Sigmoid colon (tissue), 7 donors: ENCODE measurements at places on chromosomes 4 and X. TPM values are rescaled to one million over a fixed set of nuclear protein-coding genes. Genes with fewer than 3 reads are reported as not detected.

GRCh38 chrX:141176586-141177451 is at the start of gene LDOC1:
LDOC1 (minus strand) TSS chrX:141177129; CDS start chrX:141177021, 108 bp downstream.
- no peaks in the 10 kb centered on the region for H3K4me1 ChIP-seq
- peak within 1 kb of the TSS; percentile 56 for H3K4me3 ChIP-seq
- no peaks in the 10 kb centered on the region for H3K27me3 ChIP-seq
- no peaks in the 10 kb centered on the region for H3K36me3 ChIP-seq
- peak; percentile 83 for DNase-seq
- H3K27ac ChIP-seq = no peak within 1 kb of the TSS

DNA sequence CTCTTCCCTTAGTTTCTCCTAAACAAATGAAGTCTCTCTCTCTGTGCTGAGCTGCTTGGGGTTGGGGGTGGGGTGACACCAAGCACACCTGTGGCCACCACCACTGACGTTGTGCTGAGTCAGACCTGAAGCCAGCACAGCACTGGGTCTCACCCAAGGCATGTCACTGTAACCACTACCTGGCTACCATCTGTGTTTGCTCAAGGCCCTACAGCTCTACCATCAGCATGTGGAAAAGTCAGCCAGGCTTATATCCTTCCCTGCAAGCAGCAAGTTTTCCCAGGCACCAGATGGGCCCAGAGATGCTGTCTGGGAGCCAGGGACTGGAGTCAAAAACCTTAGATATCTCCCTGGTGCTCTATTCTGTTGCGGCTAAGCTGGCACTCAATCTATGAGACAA is 6.9 kb downstream of the CXCL10 start:
- no peaks in the 10 kb centered on the region for H3K27me3 ChIP-seq
- H3K36me3 ChIP-seq = no peaks in the 10 kb centered on the region
- peaks cover 12% of the 10 kb centered on the region for H3K4me1 ChIP-seq
- no peak overlapping the region for H3K4me3 ChIP-seq

HTATSF1 gene
- 62.4 TPM for total RNA-seq

DNA sequence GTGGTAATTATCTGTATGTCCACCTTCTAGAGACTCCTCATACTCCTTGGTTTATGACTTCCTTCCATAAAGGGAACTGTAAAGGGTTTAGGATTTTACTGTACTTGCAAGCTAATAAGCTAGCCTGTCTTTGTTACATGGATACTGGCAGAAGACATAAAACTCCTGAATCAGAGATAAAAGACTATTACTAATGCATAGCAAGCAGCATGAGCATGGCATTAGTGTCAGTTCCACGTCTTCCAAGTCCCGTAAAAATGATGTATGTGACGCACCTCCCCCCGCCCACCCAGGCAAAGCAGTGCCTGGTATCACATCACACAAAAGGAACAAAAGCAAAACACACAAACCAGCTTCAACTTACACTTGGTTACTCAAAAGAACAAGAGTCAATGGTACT is 71.0 kb downstream of the SLC10A6 start:
- no peaks in the 10 kb centered on the region for H3K4me1 ChIP-seq
- no peaks in the 10 kb centered on the region for H3K27me3 ChIP-seq
- no peak overlapping the region for H3K4me3 ChIP-seq
- DNase-seq = no peak
- no peaks in the 10 kb centered on the region for H3K36me3 ChIP-seq

DNA sequence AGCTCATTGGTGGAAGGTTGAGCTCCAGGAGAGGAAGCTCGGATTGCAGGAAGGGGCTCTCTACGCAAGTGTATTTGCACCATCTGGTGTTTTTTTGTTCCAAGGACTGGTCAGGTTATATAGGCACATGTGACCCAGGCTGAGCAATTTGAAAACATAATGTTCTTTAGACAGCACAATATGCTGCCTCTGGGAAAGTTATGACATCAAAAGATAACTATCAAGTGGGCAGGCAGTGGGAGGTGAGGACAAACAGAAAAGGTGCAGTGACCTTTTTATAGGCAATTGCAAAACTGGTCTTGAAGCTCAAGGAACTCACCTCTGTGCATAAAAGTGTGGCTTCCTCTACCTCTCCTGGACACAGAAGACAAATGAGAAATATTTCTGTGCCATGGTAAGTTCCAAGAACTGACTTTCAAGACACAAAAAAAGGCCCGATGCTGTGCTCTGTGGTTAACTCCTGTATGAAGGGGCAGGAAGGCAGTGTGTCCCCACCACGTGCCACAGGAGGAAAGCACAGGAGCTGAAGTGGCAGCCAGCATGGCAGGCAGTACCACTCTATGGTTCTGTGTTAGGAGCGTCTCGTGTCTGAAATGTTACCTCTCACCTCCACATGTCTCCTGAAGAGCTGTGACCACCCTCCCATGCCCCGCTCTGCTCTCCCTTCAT is 128.6 kb downstream of the SHROOM3 start:
- no peak for DNase-seq
- no peaks in the 10 kb centered on the region for H3K36me3 ChIP-seq
- no peaks in the 10 kb centered on the region for H3K27me3 ChIP-seq
- H3K27ac ChIP-seq = peak overlapping the region; percentile 63

GRCh38 chr4:182137343-182137742 is 105.9 kb upstream of the TENM3 start:
- no peaks in the 10 kb centered on the region for H3K27me3 ChIP-seq
- no peak overlapping the region for H3K4me3 ChIP-seq
- no peak for DNase-seq
- no peaks in the 10 kb centered on the region for H3K36me3 ChIP-seq
- no peak overlapping the region for H3K27ac ChIP-seq

SMARCA1 gene
- total RNA-seq = 40.7 TPM

DNA sequence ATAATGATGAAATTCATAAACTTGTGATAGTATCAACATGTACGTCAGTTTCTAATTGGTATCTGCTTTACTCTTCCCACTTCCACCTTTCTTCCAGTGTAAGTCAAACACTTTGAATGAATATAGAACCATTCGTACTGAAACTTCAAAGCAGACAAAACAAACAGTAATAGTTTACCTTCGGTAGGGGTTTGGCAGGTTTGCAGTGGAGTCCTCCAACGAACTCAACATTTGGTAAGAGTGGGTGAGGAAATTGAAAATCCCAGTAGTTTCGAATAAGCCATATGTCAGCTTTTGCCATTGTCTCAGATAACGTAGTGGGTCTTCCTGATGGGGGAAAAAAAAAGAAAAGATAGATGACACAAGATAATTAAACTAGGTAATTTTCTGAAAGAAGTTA is 2.2 kb downstream of the UGT2B4 start:
- H3K27me3 ChIP-seq = no peaks in the 10 kb centered on the region
- no peaks in the 10 kb centered on the region for H3K4me1 ChIP-seq
- DNase-seq = no peak
